ENCODE measurements at places on chromosomes 16 and 17.

GRCh38 chr17:68288375-68288774, 2.6 kb downstream of the SLC16A6 start:
- no peak for DNase-seq

GRCh38 chr17:40659911-40660310, 5.1 kb downstream of the KRT222 start:
- no peak for DNase-seq

DNA sequence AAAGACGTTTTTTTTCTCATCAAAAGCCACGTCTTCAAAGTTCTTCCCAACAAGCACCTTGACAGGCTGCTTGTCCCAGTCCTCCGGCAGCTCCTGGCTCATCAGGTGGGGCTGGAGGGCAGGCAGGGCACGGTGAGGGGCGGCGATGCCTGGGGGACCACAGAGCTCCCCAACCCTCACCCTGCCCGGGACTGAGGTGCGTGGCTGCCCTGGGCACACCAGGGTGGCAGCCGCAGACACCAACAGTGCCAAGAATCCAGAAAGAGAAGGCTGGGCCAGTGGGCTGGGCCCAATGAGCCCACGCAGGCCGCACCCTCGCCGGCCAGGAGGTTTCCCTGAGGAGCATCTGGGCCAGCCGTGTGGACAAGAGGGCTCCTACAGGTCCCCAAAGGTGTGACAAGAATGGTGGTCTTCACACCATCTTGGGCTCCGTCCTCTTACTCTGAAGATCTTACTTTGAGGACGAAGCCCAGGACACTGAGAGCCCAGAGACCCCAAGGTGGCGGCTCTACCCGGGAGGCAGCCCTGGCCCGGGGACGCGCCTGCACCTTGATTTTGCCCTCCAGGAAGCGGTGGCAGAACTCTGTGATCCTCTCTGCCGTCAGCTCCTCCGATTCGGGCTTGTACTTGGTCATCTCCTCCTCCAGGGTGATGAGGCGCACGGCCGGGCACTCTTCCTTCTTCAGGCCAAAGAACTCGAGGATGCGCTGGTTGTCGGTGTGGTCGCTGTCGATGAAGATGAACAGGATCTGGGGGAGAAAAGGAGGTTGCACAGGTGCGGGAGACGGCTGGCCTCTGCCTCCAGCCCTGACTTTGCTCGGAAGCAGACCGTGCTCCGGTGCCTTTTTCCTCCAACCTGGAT, 11.3 kb upstream of the PPP1R27 start:
- no peak for DNase-seq

GRCh38 chr17:1865252-1866037, 35.6 kb downstream of the RPA1 start:
- DNase-seq: peak; percentile 61

All from activated CD8-positive, alpha-beta memory T cell treated with anti-CD3 and anti-CD28 coated beads, Interleukin-2, amount 10 ng/mL, durations not matched to agents 7 days and 5 days (primary cell).